ENCODE measurements at places on chromosomes 3 and 15. TPM values are rescaled to one million over a fixed set of nuclear protein-coding genes. Genes with fewer than 3 reads are reported as not detected.

- H3K4me3 ChIP-seq = peak overlapping the region; percentile 93
- H3K36me3 ChIP-seq = no peaks in the 10 kb centered on the region
- DNase-seq = no peak
Observed at GRCh38 chr3:182795389-182795782, 2.1 kb downstream of the ATP11B start.

GRCh38 chr3:3241596-3241995 is 62.1 kb upstream of the CRBN start:
- H3K27me3 ChIP-seq = no peaks in the 10 kb centered on the region
- DNase-seq = no peak
- H3K36me3 ChIP-seq = no peaks in the 10 kb centered on the region
- no peaks in the 10 kb centered on the region for H3K4me1 ChIP-seq

- no peaks in the 10 kb centered on the region for H3K36me3 ChIP-seq
- H3K27ac ChIP-seq = no peak overlapping the region
- H3K27me3 ChIP-seq = no peaks in the 10 kb centered on the region
- no peak overlapping the region for H3K4me3 ChIP-seq
- H3K4me1 ChIP-seq = 0 out of 2 replicates have a peak, but pooled peaks cover 7% of the 10 kb centered on the region
Observed at GRCh38 chr3:62622553-62623174, 249.3 kb upstream of the FEZF2 start.

DNA sequence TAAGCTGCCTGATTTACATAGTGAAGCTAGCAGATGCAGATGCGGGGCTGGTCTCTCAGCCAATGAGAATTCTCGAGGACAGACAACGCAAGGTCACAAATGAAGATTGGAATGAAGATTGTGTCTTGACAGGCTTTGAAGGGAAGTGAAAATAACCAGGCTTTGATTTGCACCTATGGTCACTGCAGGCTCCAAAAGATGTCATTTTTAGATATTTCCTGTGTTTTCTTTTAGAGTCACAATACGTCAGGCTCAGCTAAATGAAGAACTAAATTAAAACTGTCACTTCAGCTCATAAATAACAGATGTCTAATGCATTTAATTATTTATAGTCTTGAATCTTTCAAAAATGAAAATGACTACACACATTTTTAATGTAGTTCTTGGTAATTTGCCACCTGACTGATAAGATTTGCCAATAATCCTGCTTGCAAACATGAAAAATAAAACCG is 99.5 kb downstream of the SQOR start:
- H3K27ac ChIP-seq = no peak overlapping the region
- no peaks in the 10 kb centered on the region for H3K36me3 ChIP-seq
- no peak overlapping the region for H3K4me3 ChIP-seq
- H3K4me1 ChIP-seq = no peaks in the 10 kb centered on the region
- no peak for DNase-seq

- H3K4me1 ChIP-seq = no peaks in the 10 kb centered on the region
- no peak overlapping the region for H3K27ac ChIP-seq
- H3K4me3 ChIP-seq = no peak overlapping the region
- H3K36me3 ChIP-seq = no peaks in the 10 kb centered on the region
Observed at GRCh38 chr15:75306188-75306587, 23.6 kb downstream of the GOLGA6D start.

DNA sequence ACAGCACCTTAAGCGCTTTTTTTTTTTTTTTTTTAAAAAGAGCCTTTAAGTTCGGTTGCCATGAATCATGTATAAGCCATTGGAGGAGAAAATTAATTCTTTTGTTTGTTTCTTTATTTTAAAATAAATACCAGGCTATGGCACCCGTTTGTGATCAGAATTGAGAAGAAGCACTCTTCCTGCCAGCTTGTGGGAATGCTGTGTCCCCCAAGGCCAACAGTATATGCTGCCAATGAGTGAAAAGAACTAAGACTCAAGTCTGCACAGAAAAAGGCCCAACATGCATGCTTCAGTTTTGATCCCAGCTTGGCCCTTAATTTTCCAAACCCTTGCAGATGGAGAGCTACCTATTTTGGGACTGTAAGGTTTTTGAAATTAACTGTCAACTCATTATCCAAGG is 90.5 kb downstream of the LRRC3B start:
- DNase-seq = no peak
- H3K27ac ChIP-seq = no peak overlapping the region
- no peaks in the 10 kb centered on the region for H3K36me3 ChIP-seq
- peaks cover 7% of the 10 kb centered on the region for H3K4me1 ChIP-seq

DNA sequence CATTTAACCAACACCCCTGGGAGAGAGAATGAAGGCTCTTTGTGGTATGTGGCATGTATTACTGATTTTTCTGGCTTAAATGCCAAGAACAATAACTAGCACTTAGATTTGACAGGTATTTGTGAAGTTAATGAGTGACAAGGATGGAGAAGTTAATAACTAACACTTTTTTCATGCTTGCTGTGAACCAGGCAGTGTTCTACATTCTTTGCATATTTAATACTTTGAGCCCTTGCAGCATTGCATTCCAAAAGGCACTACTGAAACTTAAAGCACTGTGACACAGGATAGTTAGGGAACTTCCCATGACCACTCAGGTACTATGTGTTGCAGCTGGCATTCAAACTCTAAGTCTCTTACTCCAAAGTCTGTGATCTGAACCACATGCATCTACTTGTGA is 650.6 kb downstream of the ZPLD1 start:
- no peak overlapping the region for H3K27ac ChIP-seq
- H3K27me3 ChIP-seq = no peaks in the 10 kb centered on the region
- H3K36me3 ChIP-seq = no peaks in the 10 kb centered on the region
- H3K4me1 ChIP-seq = no peaks in the 10 kb centered on the region

DNA sequence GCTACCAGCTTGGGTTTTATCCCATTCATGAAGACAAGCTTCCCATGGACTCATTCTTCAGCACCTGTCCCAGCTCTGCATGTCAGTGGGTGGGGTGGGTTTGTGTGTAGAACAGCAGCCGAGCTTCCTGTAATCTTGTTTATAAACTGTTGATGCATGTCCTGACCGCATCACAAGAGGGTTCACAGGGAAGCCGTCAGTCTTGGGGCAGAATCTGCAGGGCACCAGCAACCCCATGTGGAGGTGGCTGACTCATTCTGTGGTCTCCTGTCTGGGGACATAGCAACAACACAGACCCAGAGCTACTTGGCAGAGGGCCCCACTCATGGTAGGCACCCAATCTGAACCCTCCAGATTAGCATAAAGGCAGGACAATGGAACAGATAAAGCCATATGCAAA is 35.6 kb downstream of the DAPK2 start:
- DNase-seq = no peak
- H3K36me3 ChIP-seq = no peaks in the 10 kb centered on the region
- no peaks in the 10 kb centered on the region for H3K4me1 ChIP-seq
- H3K4me3 ChIP-seq = no peak overlapping the region
- no peaks in the 10 kb centered on the region for H3K27me3 ChIP-seq

DNA sequence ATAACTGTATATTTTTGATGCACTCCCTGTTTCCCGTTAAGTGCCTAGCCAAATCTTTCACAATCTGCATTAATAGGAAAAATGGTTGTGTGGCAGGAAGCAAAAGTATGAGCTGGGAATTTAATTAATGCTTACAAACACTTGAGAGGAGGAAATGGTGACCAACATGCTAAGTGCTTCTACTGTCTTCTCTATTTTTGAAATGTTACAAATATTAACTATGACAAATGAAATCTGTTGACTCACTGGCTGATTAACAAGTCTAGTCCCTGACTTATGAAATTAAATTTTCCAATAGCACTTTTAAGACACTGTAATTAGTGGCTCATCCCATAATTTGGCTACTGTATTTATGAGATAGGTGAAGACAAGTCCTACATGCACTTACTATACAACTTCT is 446.9 kb upstream of the DPPA4 start:
- H3K4me3 ChIP-seq = no peak overlapping the region
- no peaks in the 10 kb centered on the region for H3K27me3 ChIP-seq
- DNase-seq = no peak
- H3K4me1 ChIP-seq = no peaks in the 10 kb centered on the region

- 0 out of 2 replicates have a peak, but pooled peaks cover 10% of the 10 kb centered on the region for H3K4me1 ChIP-seq
- DNase-seq = no peak
- no peak overlapping the region for H3K27ac ChIP-seq
- no peak overlapping the region for H3K4me3 ChIP-seq
- H3K27me3 ChIP-seq = no peaks in the 10 kb centered on the region
Observed at GRCh38 chr15:47356297-47356696, 361.0 kb upstream of the SEMA6D start.

DNA sequence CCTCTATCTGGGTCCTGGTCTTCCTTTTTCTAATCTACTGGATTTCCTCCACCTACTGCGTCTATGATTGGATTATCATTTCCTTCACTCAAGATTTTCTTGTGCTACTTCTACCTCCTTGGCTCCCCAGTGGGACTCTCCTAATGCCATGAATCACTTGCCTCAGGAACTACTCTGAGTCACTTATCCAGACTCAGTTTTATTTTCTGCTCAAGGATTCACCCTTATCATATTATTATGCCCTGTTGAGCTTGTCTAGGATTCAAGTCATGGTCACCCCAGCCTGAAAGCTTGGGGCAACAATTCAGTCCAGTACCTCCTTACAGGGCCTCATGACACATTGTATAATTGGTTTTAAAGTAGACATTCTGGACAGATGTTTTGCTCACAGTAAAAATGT is 968.1 kb downstream of the ROBO1 start:
- no peak overlapping the region for H3K4me3 ChIP-seq
- no peak overlapping the region for H3K27ac ChIP-seq
- H3K36me3 ChIP-seq = no peaks in the 10 kb centered on the region

DNA sequence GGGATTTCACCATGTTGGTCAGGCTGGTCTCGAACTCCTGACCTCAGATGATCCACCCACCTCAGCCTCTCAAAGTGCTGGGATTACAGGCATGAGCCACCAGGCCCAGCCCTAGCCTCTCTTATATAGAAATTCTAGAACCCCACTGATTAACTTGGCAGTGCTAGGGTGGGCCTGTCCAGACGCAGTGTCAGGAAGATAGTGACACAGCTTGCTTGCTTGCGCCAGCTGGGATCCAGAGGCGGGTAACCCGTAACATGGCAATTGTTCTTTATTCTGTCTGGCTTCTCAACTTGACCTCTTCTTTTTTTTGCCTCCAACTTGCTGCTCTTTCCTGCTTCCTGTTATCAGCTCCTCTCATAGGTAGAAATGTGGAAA is 16.2 kb downstream of the CEP19 start:
- no peaks in the 10 kb centered on the region for H3K4me1 ChIP-seq
- H3K36me3 ChIP-seq = no peaks in the 10 kb centered on the region
- no peaks in the 10 kb centered on the region for H3K27me3 ChIP-seq
- no peak overlapping the region for H3K4me3 ChIP-seq

GRCh38 chr3:87621667-87622066 is 345.3 kb upstream of the POU1F1 start:
- no peak for DNase-seq
- H3K36me3 ChIP-seq = no peaks in the 10 kb centered on the region
- H3K4me1 ChIP-seq = no peaks in the 10 kb centered on the region
- no peak overlapping the region for H3K4me3 ChIP-seq

DNA sequence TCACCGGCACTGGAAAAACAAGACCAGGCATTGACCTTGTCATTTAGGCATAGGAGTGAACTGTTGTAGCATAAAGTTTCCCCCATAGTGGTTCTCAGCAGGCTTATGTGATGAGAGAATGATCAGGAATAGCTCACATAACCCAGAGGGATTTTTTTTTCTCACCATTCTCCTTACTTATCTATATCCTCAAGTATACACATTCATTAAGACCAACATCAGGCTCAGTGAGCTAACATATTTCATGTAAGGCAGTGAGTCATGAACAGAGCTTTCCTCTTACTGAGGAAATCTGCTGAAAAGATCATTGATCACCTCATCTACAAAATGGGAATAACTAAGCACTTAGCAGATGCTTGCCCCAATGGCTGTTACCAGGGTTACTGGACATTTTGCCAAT is 396.6 kb upstream of the TMCO5A start:
- no peaks in the 10 kb centered on the region for H3K4me1 ChIP-seq
- H3K4me3 ChIP-seq = no peak overlapping the region
- H3K27ac ChIP-seq = no peak overlapping the region

GRCh38 chr3:17581421-17582080 is 160.9 kb downstream of the TBC1D5 start:
- no peaks in the 10 kb centered on the region for H3K36me3 ChIP-seq
- no peaks in the 10 kb centered on the region for H3K4me1 ChIP-seq
- no peaks in the 10 kb centered on the region for H3K27me3 ChIP-seq
- no peak for DNase-seq

- H3K27me3 ChIP-seq = no peaks in the 10 kb centered on the region
- H3K4me3 ChIP-seq = no peak overlapping the region
- DNase-seq = no peak
- no peaks in the 10 kb centered on the region for H3K36me3 ChIP-seq
- H3K4me1 ChIP-seq = no peaks in the 10 kb centered on the region
- H3K27ac ChIP-seq = no peak overlapping the region
Observed at GRCh38 chr15:87727073-87727472, 529.5 kb downstream of the NTRK3 start.

GRCh38 chr3:79018671-79019136 is 749.1 kb downstream of the ROBO1 start:
- H3K4me1 ChIP-seq = peaks cover 31% of the 10 kb centered on the region
- peak overlapping the region; percentile 93 for H3K27ac ChIP-seq
- H3K27me3 ChIP-seq = no peaks in the 10 kb centered on the region
- no peaks in the 10 kb centered on the region for H3K36me3 ChIP-seq
- DNase-seq = peak; percentile 77

- DNase-seq = no peak
- no peak overlapping the region for H3K4me3 ChIP-seq
- no peaks in the 10 kb centered on the region for H3K27me3 ChIP-seq
- H3K27ac ChIP-seq = no peak overlapping the region
- H3K36me3 ChIP-seq = no peaks in the 10 kb centered on the region
Observed at GRCh38 chr15:67125589-67126502, 60.4 kb downstream of the SMAD3 start.

DNA sequence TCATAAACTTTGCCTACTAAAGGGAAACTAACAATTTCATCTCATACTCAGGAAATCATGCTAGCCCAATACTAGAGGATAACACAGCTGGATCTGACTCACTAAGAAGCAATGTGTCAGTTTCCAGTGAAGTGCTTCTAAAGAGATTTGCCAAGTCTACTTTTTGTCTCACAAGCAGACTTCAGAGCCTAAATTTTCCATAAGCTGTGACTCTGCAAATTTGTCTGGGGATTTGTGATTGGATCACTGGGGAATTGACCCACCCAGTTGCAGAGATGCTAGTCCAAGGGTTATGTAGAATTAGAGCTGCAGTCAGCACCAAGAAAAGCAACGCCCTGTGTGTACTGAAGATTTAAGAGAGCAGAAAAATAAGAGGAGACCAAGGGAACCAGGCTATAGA is 647.1 kb downstream of the NTRK3 start:
- no peak overlapping the region for H3K27ac ChIP-seq
- no peaks in the 10 kb centered on the region for H3K27me3 ChIP-seq
- H3K4me3 ChIP-seq = no peak overlapping the region
- H3K4me1 ChIP-seq = no peaks in the 10 kb centered on the region
- no peak for DNase-seq

GRCh38 chr3:126567696-126568438 is 9.1 kb upstream of the C3orf22 start:
- H3K4me3 ChIP-seq = no peak overlapping the region
- peak; percentile 32 for DNase-seq
- H3K27me3 ChIP-seq = no peaks in the 10 kb centered on the region
- no peaks in the 10 kb centered on the region for H3K36me3 ChIP-seq
- H3K4me1 ChIP-seq = no peaks in the 10 kb centered on the region

ITIH1 gene
- polyA plus RNA-seq = not detected

TTLL13 gene
- not detected for polyA plus RNA-seq

TEX9 gene
- polyA plus RNA-seq = 16.1 TPM

RBMS3 gene
- 4.4 TPM for polyA plus RNA-seq

CD200 gene
- polyA plus RNA-seq = 56.5 TPM

CHCHD6 gene
- polyA plus RNA-seq = 42.9 TPM

FAM81A gene
- polyA plus RNA-seq = 0.73 TPM

MKRN3 gene
- polyA plus RNA-seq = not detected

CD276 gene
- 60.9 TPM for polyA plus RNA-seq

ITGA11 gene
- 0.40 TPM for polyA plus RNA-seq

ACP3 gene
- 1.1 TPM for polyA plus RNA-seq

OIP5 gene
- polyA plus RNA-seq = 71.7 TPM
